Globus pallidus (tissue), 1 donor: ENCODE measurements at places on chromosomes 13 and 19.
A peak's percentile ranks its signal among the peaks of the same experiment; 100 is the strongest.

- DNase-seq: no peak
These were observed 24.9 kb downstream of the SLC8A2 start for GRCh38 chr19:47446534-47447469.

DNA sequence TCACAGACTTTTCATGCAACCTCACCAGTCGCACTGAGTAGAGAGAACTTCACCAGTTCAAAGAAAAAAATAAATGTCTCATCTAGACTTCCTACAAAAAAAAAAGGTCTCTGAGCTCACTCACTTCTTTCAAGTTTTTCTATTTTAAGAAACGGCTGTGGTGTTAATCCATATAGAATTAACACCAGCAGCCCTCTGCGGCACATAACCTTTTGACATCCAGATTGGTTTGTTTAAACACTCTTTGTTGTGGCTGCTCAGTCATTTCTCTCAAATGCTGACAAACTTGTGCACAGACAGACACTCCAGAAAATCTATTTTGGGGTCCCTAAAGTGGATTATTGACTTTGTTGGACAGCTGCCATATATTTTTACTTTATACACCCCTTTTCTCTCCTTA, 874.9 kb downstream of the EFNB2 start:
- DNase-seq: no peak

DNA sequence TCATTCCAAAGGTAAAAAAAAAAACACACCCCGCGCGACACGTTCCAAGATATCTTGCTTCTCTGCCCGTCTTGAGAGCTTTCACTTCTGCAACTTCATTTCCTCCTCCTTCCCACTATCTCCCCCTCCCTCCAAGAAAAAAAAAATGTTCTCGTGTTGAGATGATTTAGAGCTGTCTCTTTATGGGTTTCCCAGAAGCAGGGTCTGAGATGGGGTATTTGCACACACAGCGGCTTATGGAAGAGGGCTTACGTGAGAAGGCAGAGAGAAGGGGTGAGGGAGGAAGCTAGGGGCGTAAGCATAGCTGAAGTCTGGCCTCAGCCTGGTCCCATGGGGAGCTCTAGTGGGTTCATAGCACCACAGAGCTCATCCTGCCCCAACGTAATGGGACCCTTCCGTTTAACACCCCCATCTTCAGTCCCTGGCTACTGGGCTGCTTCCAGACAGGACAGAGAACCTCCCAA, 31.3 kb upstream of the USE1 start:
- peak; percentile 18 for DNase-seq

GRCh38 chr19:13101590-13102415, 855 bp downstream of the LYL1 start:
- DNase-seq: no peak

GRCh38 chr19:55703790-55704215, 28.8 kb downstream of the EPN1 start:
- DNase-seq: peak; percentile 15

GRCh38 chr13:23794267-23795161, 94.7 kb downstream of the MIPEP start:
- DNase-seq: no peak

DNA sequence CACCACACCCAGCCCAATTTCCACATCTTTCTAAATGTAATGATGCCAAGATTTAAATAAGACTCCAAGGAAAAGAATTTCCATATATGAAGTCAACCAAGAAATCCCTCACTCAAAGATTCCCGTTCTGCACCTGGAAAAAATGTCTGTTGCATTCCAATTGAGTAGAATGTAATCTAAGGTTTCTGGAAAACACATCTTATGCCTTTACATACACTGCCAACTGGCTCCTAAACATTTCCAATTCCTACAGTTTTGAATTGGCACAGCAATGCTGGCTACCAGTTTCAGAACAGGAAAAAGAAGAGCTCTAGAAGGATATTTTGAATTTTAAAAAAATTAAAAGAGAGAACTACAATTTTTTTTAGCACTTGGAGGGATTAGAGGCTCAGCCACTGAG, 43.0 kb downstream of the COL4A2 start:
- DNase-seq: no peak

DNA sequence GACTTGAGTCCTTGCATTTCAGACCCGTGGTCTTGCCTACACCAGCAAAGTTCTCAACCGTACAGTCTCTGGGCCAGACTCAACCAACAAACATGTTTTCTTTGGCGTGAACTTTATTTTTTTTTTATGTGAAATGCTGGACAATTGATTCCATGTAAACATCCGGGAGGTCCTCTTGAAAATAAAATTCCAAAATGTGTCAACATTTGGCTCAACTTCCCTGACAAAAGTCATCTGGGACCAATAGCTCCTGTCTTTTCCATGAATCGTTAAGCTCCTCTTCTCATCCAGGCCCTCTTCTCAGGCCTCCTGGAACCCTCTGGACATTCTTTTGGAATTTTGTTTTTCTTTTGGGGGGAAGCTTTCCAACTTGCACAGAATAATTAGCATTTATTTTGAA, 2.7 kb downstream of the ALDH16A1 start:
- DNase-seq: no peak
